ENCODE measurements at places on chromosomes 1 and 21.

- peak; percentile 76 for DNase-seq
Observed at GRCh38 chr1:25704267-25704691, 87.7 kb downstream of the MAN1C1 start.

DNA sequence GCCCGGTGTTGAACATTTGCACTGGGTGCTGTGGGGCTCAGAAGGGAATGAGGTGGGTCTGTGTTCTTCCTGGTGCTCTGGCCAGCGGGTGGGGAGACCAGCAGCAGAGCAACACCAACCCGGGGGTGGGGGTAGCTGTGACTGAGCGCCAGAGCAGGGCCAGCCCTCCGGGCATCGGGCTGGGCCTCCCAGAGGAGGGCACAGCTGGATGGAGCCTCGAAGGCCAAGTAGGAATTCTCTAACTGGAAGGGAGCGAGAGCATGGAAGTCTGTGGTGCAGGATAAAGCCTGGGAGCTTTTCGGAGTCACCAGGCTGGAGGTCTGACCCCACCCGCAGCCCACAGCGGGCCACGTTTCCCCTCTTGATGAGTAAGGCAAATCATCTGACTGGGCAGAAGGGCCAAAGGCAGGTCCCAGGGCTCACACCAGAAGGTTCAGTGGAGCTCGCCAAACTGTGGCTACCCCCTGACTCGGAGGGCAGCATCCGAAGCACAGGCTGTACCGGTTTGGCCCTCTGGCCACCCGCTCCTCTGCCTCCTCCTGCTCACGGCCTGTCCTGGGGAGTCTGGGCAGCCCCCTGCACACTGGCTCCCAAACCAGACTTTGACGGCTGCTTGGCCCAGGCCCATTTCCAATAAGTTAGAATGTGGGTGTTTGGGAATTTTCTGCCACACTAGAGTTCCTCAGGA lies 18.8 kb downstream of the SLC1A7 start:
- DNase-seq, result no peak

DNA sequence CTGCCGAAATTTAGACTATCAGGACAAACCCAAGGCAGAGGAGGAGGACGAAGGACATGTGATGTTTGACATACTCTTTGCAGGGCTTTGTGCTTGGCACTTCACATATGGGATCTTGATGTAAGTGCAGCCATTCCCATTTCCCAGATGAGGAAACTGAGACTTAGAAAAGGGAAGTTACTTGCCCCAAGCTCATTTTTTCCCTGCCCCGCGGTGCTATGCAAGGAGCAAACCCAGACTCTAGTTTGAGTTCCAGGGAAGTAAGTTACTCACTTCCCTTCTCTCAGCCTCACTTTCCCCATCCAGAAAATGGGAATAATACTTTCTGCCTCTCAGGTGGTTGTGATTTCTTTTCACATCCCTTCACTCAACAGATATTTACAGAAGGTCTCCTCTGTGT lies 4.5 kb upstream of the FOXO6 start:
- DNase-seq, result no peak

DNA sequence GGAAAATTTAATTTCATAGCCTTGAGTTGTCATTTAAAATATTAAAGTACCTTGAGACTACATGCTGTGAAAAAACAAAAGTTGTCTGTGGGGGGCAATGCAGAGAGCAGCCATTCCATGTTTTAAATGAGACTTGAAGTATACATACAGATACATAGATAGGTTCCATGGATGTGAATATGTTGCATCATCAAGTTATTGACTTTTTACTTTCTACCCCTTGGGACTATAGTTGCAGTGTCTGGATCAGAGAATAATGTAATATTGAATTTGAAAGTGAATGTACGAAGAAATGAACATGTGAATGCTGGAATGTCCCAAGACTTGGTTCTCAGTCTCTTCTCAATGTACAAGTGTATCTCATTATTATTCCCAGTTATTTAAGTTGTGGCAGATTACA lies 751.0 kb downstream of the MRPL39 start:
- no peak for DNase-seq

DNA sequence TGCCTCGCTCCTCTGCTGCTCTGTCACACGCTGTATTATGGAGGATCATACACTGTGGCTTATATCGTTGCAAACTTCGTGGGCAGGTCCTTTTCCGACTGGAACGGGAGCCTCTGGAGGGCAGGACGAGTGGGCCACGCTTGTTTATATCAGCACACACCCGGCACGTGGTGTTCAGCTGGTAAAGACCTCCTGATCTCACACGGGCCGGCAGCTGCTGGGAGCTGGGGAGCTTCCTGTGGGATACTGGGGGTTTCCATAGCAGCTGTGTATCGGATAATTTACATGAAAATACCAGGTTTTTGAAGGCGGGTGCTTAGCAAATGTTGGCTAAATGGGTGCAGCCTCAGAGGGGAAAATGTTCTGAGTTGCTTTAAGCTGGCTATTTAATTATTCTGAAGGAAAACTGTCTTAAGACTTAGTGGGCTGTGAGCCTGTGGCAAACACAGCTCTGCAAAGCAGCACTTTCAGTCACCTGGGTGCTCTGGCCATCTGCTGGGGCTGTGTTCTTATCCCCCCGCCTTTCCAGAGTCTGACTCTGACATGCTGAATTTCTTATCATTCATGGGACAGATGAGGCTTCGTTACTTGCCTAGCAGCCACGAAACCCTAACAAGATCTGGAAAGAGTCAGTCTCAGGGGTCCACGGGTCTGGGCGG lies 103.6 kb upstream of the GCLM start:
- no peak for DNase-seq

- DNase-seq, result peak; percentile 88
Observed at GRCh38 chr1:93814059-93814794, 64.8 kb downstream of the DNTTIP2 start.

DNA sequence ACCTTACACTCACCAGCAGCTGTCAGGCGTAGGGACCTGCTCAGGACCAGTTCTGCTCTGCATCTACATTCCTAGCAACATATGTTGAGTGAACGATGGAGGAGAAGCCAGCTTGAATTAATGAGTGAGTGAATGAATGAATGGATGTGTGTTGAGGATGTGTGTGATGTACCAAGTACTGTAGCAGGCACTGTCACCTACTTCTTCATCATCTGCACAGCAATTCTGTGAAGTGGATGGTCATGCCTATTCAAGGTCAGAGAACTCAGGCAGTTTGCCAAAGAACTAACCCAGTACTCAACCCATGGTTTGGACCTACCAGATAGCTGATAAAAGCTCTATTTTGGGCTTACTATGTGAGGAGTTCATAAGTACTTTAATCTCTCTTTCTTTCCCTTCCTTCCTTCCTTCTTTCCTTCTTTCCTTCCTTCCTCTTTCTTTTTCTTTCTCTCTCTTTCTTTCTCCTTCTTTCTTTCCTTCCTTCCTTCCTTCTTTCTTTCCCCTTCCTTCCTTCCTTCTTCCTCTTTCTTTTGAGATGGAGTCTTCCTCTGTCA lies 56.9 kb downstream of the ATP1A1 start:
- DNase-seq, result no peak

DNA sequence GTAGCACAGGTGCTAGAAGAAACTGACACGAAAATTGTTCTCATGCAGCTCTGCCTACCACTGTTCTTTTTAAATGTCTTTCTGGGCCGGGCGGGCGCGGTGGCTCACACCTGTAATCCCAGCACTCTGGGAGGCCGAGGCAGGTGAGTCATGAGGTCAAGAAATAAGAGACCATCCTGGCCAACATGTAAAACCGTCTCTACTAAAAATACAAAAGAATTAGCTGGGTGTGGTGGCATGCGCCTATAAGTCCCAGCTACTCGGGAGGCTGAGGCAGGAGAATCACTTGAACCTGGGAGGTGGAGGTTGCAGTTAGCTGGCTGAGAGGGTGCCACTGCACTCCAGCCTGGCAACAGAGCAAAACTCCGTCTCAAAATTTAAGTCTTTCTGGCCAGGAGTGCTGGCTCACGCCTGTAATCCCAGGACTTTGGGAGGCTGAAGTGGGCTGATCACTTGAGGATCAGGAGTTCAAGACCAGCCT lies 947 bp upstream of the RIT1 start:
- no peak for DNase-seq

GRCh38 chr21:42864815-42865775 lies 14.2 kb downstream of the WDR4 start:
- DNase-seq, result no peak

DNA sequence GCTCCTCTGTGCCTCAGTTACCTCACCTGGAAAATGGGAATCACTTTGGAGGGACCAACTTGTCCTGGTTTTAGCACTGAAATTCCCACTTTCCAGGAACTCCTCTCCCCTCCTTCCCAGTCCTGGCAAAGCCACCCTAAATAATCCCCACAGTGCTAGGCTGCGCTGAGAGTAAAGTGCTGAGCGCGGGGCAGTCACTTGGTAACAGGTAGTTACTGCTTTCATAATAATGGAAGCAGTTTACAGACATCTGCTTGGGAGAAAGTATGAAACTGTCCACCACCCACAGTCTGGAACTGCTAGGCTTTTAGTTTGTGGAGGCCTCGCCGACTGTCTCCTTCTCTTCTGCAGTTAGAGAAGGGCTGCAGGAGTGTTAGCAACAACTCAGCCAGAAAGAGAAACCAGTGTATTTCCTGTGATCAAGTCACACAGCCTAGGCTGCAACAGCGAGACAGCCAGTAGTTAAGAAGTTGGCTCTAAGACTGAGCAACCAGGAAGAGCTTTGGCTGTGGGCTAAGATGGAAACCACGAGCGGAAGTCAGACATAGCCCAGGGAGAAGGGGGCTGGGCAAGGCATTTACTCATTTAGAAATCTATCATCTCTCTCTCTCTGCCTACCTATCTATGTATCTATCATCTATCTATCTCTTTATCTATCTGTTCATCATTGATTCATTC lies 30.8 kb upstream of the ABCG1 start:
- DNase-seq, result peak; percentile 95

GRCh38 chr1:241715956-241716355 lies 63.9 kb downstream of the WDR64 start:
- no peak for DNase-seq

DNA sequence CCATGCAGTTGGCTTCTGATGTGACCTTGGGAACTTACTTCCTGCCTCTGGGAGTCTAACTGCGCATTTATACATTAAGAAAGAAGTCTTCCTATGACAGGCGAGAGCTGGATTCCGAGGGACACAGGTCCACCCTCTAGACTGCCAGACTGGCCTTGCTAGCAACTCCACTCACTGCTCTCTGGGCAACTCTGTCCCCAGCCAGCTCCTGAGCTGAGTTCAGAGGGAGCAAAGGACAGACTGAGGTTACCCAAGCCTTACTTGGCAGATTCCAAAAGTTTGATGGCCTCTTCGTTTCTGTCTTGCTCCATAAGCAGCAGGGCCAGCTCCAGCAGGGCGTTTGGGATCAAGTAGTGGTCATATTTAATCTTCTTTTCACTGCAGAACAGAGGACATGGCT lies 41.8 kb downstream of the TTC39A start:
- DNase-seq, result no peak

- no peak for DNase-seq
Observed at GRCh38 chr1:51927029-51927428, 48.5 kb upstream of the NRDC start.

DNA sequence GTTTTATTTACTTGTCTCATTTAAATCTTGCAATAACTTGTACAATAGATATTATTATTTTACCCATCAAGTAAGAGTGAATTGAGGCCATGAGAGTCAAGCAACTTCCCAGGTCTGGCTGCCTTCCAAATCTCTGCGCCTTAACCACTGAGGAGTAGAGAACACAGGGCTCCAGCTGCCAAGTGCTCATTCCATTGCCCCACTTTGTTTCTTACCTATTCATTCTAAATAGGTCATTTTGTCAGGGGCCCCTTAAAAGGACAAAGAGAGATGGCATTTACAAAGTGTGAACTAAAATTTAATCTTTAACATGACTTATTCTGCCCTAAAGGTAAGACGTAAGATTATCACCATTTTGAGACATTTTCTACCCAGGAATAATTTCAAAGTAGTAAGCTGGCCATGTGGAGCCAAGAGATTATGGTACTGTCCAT lies 3.5 kb downstream of the PPP1R15B start:
- no peak for DNase-seq

GRCh38 chr1:193060938-193061337 lies 1.5 kb downstream of the RO60 start:
- DNase-seq, result no peak

GRCh38 chr1:179550746-179551682 lies 24.7 kb downstream of the NPHS2 start:
- no peak for DNase-seq

DNA sequence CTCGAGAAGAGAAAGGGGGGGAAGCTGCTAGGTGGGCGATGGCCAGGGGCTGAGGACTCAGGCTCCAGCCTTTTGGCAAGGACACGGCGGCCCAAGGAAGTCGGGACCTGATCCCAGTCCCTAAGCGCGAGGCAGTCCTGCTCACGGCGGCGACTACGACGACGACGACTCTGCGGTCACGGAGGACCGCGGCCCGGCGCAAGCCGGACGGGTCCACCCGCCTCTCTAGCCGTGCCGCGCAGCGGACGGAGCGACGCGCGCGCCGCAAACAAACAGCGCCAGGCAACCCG lies 401 bp downstream of the WNT9A start:
- no peak for DNase-seq

- DNase-seq, result no peak
Observed at GRCh38 chr1:28983509-28984310, 69.3 kb downstream of the EPB41 start.

DNA sequence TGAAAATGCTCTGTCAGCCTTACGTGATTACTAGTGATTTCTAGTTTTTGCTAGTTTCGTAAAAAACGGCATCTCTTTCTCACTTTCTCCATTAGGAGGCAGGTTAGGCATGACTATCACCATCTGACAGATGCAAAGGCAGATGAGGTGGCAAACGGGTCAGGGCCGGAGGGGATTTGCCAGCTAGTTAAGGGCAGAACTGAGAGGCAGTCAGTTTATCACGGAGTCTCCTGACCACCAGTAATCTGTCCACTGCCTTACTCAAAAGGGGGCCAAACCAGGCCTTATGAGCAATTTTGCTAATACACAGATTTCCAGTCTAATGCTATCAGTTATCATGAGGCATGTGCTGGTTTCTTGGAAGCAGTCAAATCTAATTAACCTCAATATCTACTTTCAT lies 159.3 kb downstream of the TSEN15 start:
- no peak for DNase-seq

DNA sequence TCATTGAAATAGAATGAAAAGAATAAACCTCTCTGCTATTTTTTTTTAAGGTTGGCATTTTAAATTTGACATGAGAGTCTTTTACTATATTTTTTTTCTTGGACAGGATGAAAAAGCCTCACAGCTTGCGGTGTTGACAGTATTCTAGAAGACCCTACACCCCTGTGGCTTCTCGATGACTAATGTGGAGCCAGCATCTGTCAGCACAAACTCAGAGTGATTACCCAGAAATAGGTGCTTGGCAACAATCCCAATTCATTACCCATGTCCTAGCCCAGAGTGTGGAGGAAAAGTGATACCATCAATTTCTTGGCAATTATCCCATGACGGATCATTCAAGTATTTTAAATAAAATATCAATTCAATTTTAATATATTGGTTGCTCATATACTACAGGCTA lies 186.8 kb upstream of the MAP1LC3C start:
- no peak for DNase-seq

GRCh38 chr1:1748686-1749321 lies 24.6 kb upstream of the CDK11A start:
- no peak for DNase-seq

GRCh38 chr1:41861535-41862383 lies 57.0 kb downstream of the HIVEP3 start:
- DNase-seq, result no peak

Data from activated CD4-positive, alpha-beta T cell treated with anti-CD3 and anti-CD28 coated beads, Interleukin-2, amount 10 ng/mL, durations not matched to agents 24 days and 14 days (primary cell).